Activated CD4-positive, alpha-beta T cell treated with anti-CD3 and anti-CD28 coated beads, Interleukin-2, amount 50 U/mL, for 24 hours (primary cell): ENCODE measurements at places on chromosomes 7 and 10.

GRCh38 chr7:81873559-81873958 is 103.7 kb upstream of the HGF start:
- no peak for DNase-seq

DNA sequence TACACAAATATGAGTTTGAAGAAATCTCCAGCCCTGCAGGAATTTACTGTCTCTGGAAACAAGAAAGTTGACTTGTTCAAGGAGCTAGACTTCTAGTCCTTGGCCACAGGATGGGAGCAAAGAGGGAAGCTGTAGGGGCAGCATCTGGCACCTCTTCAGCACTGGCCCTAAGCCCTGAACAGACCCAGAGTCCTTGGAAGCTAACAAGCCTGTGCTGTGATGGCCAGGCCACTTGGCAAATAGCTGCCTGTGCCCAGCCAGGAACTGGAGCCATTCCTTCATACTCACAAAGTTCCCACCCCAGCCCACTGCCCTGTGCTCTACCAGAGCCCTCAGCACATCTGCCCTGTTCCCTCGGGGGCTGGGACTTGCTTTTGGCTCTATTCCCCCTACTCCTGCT is 9.4 kb upstream of the COL13A1 start:
- no peak for DNase-seq

DNA sequence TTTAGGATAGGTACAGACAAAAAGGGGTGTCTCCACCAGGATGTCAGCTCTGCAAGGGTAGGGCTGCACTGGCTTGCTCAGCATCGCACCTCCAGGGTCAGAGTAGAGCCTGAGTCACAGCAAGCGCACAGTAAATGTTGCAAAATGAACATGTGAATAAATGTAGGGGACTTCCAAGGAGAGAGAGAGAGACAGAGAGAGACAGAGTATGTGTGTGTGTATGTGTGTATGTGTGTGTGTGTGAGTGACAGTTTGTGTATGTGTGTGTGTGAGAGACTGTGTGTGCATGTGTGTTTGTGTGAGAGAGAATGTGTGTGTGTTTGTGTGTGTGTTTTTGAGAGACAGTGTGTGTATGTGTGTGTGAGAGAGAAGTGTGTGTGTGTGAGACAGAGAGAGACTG is 163.3 kb downstream of the RPS24 start:
- no peak for DNase-seq

GRCh38 chr7:71221049-71221448 is 89.1 kb downstream of the GALNT17 start:
- no peak for DNase-seq

DNA sequence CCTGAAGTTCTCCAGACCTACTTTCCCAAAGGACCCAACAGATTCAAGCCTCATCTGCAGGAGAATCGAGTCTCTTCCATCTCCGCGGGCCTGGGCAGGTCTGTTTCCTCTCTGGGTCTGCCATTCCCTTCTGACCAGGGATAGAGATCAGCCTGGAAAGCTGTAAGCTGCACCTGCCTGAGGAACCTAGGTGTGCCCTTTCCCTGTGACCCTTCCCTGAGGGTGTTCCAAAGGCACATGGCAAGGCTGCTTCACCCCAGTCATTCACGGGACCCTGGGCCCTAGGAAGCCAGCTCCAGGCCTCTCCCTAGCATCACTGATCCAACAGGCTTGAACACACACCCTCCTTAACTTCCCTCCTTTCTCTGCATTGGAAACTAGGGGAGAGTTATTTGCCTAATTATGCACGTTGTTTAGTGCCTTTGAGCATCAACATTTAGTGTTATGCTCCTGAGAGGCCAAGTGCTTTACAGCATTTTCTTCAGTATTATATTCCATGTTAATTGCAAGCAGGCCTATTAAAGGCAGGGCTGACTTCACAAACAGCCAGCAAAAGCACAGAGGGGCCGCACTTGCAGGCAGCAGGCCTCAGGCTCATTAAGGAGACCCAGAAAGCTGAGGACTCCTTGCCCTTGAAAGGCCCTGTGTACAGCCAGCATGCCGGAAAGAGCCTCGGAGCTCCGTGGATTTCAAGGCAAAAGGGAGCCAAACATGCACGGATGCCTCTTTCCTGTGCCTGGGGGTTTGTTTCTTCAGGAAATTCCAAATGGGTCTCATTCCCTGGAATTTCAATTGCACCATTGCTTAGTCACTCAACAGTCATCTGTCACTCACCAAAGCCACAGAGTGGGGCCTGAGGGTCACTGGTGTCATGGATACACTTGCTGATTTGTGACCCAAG is 91.0 kb upstream of the FAM20C start:
- no peak for DNase-seq

DNA sequence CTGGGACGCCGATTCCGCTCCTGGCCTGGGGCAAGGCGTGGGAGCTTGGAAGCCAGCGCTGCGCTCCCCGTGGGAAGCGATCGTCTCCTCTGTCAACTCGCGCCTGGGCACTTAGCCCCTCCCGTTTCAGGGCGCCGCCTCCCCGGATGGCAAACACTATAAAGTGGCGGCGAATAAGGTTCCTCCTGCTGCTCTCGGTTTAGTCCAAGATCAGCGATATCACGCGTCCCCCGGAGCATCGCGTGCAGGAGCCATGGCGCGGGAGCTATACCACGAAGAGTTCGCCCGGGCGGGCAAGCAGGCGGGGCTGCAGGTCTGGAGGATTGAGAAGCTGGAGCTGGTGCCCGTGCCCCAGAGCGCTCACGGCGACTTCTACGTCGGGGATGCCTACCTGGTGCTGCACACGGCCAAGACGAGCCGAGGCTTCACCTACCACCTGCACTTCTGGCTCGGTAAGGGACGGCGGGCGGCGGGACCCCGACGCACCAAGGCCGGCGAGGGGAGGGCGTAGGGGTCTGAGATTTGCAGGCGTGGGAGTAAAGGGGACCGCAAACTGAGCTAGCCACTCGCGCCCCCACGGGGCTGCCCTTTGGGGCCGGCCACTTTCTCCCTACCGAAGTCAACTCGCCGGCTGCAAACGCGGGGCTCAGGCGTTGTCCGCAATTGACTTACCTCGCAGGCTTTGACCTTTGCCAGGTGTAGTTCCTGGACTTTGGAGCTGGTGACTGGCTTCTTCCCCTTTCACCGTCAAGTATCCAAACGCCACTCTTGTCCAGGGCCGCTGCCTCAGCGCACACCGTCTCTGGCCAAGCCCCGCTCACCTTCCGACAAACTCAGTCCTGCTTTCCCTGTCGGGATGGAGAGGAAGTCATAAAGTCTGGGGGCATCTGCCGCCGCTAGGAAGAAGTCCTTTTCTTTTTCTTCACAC is at the start of gene SCIN:
Gene SCIN (plus strand): TSS at position 187 of the 928 bp plus-strand sequence. CDS start 67 bp downstream, at position 254.
- DNase-seq, result no peak

- DNase-seq, result no peak
These were observed 16.0 kb downstream of the TET1 start for GRCh38 chr10:68576118-68576517.

- DNase-seq, result no peak
These were observed 227.4 kb downstream of the RAB11FIP2 start for GRCh38 chr10:117819304-117819703.

- DNase-seq, result no peak
These were observed at the start of gene DRGX for GRCh38 chr10:49395741-49396665. Gene DRGX (minus strand): TSS chr10:49396089. CDS start chr10:49395440, 649 bp downstream.

GRCh38 chr7:106199024-106199423 is 85.8 kb downstream of the NAMPT start:
- no peak for DNase-seq

- DNase-seq, result no peak
These were observed 174.8 kb upstream of the PRPS1L1 start for GRCh38 chr7:18202315-18203045.

DNA sequence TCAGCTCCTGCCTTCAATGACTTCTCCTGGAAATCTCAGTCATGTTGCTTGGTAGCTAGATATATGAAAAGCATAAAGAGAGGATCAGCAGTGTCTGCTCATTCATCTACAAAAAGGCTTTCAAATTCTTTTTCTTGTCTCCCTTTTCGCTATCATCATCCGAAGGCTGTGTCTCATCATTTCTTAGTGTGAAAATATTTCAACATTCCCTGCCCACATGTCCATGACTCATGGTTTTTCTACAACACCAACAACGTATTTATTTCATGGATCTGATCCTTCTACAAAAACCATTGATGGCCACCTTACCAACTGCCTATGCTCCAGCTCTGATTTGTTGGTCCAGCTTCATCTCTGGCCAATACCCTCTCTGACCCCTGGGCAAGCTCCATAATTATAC is 472.5 kb upstream of the GHITM start:
- DNase-seq, result no peak

DNA sequence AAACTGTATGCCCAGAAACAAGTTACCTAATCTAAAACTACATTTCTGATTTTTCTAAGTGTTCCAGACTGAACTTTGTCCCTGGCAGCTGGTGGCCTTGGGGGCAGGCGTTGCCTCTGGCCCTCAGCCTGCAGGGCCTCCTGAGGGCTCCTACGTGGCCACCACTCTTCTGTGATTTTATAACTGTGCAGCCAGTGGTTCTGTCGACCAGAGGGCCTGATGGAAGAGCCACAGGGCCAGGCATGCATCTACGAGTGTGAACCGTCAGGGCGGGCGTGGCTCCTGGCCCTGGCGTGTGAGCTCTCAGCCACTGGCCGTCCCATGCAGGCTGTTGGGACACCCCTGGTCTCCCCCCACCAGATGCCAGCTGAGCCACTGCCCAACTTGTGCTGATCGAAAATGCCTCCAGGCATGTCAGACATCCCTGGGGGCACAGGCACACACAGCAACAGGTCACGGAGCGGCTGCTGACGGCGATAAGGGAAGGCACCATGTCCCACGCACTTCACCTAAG is 173.4 kb downstream of the ZMYND11 start:
- DNase-seq, result no peak

DNA sequence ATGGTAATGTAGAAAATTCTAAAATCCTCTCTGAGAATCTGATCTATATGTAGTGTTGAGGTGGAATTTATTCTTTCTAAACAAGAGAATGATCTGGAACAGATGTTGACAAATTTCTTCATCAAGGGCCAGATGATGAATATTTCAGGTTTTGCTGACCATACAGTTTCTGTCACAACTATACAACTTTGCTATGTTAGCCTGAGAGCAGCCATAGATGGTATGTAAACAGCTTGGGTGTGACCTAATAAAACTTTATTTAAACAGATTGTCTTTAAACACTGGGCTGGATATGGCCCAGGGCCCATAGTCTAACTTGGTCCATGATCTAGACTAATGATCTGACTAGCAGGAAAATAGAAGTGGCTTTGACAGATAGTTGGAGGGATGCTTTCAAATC is 213.6 kb upstream of the CELF2 start:
- no peak for DNase-seq

DNA sequence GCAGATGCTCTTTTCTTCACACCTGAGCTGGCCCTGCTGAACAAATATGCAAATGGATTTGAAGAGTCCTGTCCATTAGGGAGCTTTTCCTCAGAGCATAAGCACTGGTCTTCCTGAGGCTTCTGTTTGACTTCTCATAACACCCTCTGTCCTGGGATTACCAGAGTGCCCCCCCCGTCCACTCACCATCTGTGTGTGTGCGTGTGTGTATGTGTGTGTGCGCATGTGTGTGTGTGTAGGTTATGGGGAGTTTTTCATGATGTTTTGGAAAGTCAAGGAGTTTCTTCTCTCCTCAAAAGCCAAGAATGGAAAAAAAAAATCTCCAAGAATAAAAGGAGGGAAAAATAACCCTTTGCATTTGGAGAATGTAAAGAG is 57.7 kb upstream of the COMTD1 start:
- no peak for DNase-seq

DNA sequence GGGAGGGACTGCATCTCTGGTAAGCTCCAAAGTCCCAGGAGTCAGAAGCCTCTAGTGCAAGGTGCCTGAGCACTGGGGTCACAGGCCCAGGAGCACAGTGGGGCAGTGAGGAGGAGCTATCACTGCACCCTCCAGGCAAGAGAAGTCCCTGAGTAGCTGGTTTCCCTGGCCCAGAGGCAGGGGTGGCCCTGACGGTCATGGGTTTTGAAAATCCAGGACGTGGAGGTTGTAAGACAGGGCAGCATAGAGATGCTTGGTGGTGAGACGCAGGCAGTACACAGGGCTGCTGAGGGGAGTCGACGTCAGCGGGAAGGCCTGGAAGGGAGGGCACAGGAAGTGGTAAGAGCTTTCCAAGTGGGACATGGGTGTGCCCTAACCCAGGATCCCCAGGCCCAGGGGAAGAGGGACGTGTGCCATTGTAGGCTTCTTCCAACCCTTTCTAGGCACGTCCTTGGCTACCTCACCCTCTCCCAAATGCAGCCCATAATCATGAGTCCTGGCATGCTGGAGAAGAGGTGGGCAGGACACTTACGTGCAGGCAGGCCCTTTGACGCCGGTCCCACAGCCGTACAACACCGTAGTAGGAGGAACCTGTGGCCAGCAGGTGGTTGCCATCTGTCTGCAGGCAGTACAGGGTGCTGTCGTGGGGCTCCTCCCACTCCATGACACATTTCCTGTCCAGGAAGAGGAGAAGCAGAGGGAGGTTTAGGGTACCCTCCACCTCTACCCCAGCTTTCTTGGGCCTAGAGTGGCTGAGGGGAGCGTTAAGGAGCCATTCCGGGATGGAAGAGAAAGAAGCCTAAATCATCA is 23.2 kb downstream of the DPCD start:
- no peak for DNase-seq

GRCh38 chr10:57799625-57800024 is 468.1 kb downstream of the IPMK start:
- DNase-seq, result no peak

DNA sequence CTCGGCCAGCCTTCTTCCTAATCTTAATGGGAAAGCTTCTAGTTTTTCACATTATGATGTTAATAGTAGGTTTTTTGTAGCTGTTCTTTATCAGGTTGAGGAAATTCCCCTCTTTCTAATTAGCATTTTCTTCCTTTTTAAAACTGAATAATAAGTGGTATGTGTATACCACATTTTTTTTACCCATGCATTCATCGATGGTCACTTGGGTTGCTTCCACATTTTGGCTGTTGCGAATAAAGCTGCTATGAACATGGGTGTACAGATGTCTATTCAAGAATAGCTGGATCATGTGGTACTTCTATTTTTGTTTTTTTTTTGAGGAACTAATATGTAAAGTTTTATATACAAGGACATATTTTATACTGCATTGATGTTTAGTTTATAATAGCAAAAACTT is 44.3 kb downstream of the NRF1 start:
- DNase-seq, result no peak

- DNase-seq, result no peak
These were observed 7.8 kb downstream of the WNT16 start for GRCh38 chr7:121336579-121336978.

GRCh38 chr7:76427635-76428034 is 2.9 kb downstream of the ZP3 start:
- DNase-seq, result no peak
